Thymus (tissue), 14 donors: ENCODE measurements at places on chromosomes 3 and 15. TPM values are rescaled to one million over a fixed set of nuclear protein-coding genes. Genes with fewer than 3 reads are reported as not detected.

GRCh38 chr3:188241072-188241471 is 87.1 kb downstream of the LPP start:
- DNase-seq, result no peak

DNA sequence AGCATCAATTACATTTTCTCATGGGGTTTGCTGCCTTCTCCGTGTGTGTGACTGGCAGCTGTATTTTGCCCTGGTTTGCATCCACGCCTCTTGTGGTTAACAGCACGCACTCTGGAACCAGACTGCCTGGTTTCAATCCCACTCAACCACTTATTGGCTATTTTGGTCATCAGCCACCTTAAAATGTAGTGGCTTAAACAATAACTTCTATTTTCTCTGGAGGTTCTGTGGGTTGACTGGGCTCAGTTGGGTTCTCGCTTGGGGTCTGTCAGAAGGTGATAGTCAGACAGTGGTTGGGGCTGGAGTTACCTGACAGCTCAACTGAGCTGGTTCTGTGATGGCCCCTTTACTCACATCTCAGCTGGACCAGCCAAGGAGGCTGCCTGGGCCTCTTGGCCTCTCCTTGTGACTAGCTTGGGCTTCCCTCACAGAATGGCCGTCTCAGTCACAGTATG is 36.8 kb downstream of the EHD4 start:
- DNase-seq, result no peak

GRCh38 chr3:77102951-77103769 is 63.3 kb downstream of the ROBO2 start:
- DNase-seq, result no peak

DNA sequence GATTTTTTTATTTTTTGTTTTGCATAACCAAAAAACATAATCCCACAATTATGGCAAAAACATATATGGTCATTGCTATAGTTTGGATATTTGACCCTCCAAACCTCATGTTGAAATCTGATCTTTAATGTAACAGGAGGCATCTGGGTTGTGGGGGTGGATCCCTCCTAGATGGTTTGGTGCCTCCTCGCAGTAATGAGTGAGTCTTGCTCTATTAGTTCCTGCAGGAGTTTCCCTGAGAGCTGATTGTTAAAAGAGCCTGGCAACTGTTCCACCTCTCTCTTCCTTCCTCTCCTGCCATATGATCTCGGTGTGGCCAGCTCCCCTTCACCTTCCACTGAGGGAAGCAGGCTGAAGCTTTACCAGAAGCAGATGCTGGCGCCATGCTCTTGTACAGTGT is 33.2 kb upstream of the TRIM59 start:
- no peak for DNase-seq

DNA sequence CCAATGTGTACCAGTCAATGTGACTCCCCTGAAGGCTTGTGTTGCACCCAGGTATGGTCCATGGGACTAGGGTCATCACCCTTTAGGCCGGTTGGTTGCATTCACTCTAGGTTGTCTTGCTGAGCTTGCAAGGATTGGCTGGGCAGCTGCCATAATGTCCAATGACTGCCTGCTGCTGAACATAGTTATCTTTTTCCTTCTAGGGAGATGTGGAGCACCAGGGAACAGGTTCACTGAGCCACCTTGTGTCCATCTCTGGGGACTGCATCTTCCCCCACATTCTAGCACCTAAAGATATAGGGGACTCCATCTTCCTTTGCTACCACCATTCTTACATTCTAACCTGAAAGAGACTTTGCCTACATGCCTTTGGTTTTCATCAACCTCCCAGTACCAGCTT is 580.4 kb upstream of the TBL1XR1 start:
- DNase-seq, result peak; percentile 18

DNA sequence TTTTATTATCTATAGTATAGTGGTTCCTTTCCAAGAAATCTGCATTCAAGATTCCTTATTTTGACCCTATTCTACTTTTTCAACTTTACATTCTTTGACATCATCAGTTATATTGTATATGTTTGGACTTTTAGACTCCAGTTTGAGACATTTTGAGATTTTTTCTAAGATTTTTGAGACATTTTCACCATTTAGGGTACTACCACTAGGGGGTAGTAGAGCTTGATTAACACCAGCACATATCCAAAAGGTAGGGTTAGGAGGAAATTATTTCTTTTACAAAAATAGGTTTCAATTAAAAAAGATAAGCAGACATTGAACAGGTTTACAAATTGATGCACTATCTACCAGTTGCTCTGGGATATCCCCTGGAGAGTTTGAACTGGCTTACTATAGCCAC is 262.5 kb downstream of the SCAPER start:
- DNase-seq, result no peak

DNA sequence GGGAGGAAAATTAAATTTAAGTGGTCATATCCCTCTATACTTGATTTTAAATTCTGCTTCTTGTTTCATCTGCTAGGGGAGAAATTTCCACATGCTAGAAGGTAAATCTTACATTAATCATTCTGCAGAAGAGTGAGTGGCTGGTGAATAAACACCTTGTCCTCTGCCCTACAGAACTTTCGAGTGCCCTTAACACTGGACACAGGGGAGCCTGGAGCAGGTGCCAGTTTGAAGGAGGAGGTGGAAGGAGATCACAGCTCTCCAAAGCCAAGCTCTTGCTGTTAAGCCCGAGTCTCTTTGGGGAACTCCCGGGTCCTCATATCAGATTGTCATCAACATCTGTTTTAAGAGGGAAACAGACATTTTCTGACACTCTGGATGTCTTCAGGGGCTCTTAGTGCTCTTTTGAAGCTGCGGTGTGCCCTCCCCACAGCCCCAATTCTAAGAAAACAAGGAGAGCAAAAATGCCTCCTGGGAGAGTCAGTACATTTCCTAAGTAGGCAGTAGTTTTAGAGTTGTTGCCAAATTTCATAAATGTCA is 31.3 kb downstream of the LAMP3 start:
- DNase-seq, result no peak

- DNase-seq, result no peak
Observed at GRCh38 chr3:108494906-108495531, 15.4 kb downstream of the MYH15 start.

DNA sequence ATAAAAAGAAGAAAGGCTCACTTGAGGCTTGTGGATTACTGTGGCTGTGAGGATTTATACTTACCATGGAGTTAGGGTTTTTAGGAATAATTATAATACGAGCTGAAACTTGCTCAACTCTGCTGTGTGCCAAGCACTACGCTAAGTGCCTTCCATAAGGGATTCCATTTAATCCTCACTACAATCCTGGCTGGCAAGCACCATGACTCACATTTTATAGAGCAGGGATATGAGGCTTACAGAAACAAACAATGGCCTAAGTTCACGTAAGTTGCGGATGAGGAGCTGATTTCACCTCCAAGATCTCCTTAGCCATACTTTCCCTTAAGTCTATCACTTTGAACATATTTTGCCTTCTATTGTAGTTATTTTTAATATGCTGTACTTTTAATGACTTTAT is 43.9 kb upstream of the ARL8B start:
- DNase-seq, result no peak

DNA sequence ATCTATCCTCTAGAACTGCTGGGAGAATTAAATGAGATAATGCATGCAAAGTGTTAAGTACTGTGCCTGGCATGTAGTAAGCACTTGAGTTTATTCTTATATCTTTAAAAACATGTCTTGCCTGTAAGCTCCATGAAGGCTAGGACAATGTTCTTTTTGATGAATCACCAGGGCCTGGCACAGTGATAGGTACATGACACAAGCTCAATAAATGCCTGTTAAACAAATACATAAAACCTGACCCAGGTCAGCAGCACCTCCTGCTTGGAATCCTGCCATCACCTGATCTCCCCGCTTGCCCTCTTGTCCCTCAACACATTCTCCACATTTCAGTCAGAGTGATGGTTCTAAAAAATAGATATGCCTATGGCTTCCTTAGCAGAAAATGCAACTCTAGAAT is 186.8 kb downstream of the CHST2 start:
- DNase-seq, result no peak

DNA sequence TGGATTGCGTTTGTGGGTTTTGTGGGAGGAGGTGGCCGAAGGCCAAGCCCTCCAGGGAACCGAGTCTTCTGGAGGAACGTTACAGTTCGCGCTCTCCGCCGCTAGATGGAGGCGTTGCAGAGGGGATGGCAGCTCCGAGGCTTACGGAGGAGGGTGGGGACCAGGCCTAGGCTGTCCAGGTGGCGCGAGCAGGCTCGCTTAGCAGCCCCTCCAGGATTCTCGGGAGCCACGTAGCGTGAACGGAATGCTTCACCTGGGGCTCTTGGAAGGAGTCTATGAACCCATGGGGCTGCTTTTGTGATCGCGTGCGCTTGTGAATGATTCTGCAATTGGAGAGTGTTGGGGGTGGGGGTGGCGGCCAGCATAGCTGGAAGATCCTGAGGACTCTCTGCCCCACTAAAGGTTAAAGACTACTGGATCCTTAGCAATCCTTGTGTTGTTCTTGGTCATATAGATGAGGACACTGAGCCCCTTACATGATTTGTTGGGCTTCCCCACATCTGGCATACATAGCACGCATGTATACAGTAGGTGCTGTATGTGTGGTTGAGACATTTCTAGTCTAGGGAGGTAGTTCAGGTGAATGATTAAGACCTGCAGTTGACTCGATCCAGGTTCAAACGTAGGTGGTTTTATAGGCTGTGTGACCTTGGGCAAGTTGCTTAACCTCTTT is 25.7 kb downstream of the FAM3D start:
- peak; percentile 44 for DNase-seq

DNA sequence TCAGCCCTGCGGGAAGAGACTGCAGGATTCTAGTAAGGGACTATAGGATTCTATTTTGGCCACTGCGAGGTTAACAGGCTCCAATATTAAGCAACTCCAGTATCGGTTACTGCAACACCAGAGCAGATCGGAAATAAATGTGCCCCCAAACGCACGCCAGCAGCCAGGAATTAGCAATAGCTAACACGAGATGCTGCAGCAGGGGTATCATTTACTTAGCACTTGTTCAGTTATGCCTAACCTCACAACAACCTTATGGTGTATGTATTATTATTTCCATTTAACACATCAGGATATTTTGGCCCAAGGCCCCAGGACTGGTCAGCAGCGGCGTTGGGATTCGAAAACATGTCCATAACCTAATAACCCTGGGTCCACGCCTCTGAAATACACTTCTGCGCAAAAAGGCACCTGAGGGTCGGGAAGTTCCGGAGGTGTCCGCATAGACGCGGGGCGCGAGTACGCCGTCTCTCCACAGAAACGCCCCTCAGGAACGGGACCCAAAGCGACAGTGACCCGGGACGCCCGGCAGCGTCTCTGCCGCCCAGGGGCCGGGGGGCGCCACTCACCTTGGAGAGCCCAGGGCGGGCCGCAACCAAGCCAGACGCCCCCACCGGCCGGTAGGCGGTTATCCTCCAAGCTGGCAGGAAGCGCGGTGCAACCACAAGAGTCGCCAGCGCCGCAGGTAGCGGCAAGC is 681 bp downstream of the PIK3CB start:
- DNase-seq, result no peak

GRCh38 chr3:128235207-128235926 is 82.1 kb downstream of the EEFSEC start:
- no peak for DNase-seq

- DNase-seq, result no peak
Observed at GRCh38 chr15:100193277-100193860, 148.4 kb downstream of the ADAMTS17 start.

- no peak for DNase-seq
Observed at GRCh38 chr3:30691249-30691880, 85.0 kb downstream of the TGFBR2 start.

DNA sequence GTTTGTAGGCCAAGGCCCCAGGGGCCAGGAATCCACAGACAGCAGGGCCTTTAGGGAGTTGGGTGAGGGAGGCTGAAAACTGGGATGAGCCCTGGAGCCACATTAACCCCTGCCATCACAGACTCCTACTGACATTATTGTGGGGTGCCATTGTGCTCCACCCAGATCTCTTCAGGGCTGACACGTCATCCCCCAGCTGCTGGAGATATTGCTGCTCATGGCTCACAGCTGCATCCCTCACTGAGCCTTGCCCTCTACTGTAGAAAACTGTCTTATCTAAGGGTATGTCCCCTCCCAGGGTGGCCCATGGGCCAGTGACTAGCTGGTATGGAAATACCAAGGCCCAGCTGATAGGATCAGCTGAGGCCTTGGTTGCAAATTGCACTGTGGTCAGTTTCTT is 87.3 kb upstream of the PRR23C start:
- no peak for DNase-seq

DNA sequence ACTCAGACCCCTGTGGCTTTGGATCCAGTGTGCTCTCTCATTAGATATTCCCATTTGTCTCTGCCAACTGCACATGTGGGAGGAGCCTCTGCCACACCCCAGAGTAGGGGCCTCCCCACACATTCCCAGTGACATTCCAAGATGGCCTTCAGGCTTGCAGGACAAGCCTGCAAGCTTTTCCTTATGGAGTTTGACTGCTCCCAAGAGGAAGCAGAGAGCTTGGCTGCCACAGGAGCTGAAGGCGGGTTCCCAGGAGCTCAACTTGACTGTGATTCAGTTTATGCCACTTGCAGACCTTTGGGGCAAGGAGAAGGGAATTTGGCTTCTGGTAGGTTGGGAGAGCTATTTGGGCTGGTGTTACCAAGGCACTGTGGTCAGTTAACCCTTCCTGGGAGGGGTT is 22.5 kb upstream of the EPHB1 start:
- no peak for DNase-seq

GRCh38 chr15:91099995-91100813 is at the start of gene SV2B:
TSS of gene SV2B (plus strand) at chr15:91100257. CDS start at chr15:91226264, 126,007 bp downstream.
- DNase-seq, result peak; percentile 8

DNA sequence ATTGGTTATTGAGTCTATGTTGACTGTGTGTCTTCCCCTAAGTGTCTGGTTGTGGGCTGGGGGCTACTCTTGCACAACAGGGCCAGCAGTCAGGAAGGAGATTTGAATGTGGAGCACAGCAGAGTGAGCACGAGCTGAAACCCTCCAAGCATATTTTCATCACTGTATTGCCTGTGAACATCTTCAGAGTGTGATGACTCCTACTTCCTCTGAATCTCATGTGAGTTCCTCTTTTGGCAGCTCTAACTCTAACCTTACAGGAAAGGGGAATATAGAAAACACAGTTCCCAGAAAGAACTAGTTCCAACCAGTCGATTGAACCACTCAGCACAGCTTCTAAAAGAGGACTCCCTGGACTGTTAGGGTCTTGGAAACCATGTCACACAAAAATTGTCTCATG is 211.6 kb downstream of the RAP2B start:
- DNase-seq, result no peak

DNA sequence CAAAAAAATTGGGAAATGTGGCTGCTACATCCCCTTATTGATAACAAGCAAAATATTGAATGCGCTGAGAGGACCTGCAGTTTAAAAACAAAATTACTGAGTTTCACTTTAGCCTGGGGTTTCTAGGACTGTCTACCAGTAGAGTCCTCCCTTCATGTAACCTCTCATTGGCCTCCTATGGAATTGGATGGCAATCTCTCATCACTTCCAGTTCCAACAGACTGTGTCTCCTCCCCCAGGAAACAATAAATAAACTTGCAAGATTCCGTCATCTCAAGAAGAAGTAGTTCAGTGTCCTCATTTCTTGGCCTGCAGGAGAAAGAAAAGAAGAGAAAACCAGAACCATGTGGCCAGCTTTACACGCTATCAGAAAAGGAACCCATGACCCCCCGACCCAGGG is 123.8 kb downstream of the TLE3 start:
- DNase-seq, result no peak

GRCh38 chr3:191123946-191124345 is 75.1 kb upstream of the OSTN start:
- no peak for DNase-seq

Gene C3orf85
- polyA plus RNA-seq, result 0.32 TPM
